ENCODE measurements at places on chromosomes 2 and 18.

- no peak for DNase-seq
These were observed 25.9 kb downstream of the HS6ST1 start for GRCh38 chr2:128292599-128293425.

DNA sequence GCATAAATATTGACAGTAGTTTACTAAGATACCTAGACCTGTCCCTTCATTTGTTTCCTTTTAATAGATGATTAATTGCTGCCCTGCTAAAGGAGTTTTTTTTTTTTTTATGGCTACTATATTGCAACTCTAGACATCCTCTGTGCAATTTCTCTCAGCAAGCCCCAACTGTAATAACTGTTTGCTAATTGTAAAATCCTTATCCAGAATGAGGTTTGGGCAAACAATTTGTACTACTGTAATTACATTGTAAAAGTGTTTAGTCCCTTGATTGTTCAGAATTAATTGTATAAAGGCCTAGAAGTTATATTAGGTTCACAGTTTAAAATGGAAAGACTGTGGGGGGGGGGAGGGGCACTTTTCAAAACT is 3.7 kb upstream of the MEIS1 start:
- DNase-seq: no peak

GRCh38 chr2:49175831-49176230 is 21.5 kb upstream of the FSHR start:
- DNase-seq: no peak

DNA sequence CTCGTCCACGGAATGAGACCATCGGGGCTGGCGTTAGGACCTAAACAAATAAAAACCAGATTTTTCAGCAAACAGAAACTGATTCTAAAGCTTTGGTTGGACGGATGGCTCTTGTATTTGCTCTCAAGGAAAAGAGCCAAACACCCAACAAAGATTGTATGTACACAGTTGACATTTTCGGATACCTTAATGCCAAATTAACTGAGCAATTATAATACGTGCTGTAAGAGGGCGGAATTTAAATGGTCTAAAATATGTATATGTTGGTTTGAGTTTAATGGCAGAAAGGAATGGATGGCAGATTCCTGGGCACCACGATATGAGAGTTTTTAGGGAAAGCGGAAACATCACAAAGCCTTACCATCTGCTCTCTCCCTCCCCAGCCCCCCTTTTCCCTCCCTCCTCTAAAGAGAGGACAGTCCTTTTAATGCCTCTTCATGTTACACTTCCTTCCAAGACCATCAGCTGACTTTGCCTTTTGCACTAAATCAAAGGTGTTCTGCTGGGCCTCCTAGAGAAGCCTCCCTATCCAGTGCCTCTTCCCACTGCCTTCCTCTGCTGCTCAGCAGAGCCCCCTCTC is 33.3 kb downstream of the STAT1 start:
- no peak for DNase-seq

- no peak for DNase-seq
These were observed 31.3 kb downstream of the NPHP1 start for GRCh38 chr2:110173523-110173922.

DNA sequence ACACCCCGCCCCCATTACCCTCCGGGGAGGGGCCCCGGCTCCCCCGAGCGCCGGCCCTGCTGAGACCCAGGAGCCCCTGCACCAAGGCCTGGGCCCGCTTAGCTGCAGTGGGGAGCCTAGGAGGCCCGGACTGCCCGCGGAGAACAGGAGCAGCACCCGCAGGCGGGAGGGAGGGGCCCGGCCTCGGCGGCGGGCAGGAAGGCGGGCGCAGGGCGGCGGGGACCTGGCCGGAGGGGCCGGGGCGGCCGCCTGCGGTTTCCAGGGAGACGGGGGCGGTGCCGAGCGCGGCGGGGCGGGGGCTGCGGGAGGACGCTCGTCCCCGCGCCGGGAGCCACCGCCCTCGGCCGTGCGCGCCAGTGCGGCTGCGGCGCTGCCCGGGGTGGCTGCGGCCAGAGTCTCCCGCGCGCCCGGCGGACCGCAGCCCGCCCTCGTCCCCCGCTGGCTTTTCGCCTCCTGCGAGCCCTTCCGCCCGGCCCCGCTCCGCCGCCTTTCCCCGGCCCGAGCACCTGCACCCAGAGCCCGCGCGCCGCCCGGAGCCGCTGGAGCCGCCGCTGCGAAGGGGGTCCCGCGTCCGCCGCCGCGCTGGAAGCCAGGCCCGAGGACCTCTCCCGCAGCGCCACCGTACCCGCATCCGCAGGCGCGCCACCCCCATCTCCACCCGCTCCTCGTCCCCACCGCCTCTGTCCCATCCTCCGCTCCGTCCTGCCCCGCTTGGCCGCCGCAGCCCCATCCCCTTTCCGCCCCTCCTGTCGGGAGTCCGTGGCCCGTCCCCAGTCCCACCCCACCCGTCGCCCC is 17.2 kb downstream of the GPC1 start:
- DNase-seq: peak; percentile 77

DNA sequence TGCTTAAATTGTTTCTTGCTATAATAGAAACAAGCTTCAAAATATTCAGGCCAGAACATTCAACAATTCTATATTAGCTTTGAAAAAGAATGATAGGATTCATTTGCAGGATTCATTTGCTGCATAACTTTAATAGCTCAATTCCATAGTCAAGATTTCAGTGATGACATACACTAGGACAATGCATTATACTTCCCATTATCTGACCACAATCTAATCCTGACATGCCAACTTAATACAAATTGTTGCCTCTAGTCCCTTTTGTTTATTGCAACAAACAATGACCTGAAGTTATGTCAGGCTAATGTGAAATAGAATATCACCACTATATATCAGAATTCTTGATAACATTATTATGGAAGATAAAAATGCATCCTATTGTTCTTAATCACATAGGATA is 169.4 kb downstream of the DNAH7 start:
- DNase-seq: no peak

- no peak for DNase-seq
These were observed 182.4 kb downstream of the NEDD4L start for GRCh38 chr18:58226429-58226828.

DNA sequence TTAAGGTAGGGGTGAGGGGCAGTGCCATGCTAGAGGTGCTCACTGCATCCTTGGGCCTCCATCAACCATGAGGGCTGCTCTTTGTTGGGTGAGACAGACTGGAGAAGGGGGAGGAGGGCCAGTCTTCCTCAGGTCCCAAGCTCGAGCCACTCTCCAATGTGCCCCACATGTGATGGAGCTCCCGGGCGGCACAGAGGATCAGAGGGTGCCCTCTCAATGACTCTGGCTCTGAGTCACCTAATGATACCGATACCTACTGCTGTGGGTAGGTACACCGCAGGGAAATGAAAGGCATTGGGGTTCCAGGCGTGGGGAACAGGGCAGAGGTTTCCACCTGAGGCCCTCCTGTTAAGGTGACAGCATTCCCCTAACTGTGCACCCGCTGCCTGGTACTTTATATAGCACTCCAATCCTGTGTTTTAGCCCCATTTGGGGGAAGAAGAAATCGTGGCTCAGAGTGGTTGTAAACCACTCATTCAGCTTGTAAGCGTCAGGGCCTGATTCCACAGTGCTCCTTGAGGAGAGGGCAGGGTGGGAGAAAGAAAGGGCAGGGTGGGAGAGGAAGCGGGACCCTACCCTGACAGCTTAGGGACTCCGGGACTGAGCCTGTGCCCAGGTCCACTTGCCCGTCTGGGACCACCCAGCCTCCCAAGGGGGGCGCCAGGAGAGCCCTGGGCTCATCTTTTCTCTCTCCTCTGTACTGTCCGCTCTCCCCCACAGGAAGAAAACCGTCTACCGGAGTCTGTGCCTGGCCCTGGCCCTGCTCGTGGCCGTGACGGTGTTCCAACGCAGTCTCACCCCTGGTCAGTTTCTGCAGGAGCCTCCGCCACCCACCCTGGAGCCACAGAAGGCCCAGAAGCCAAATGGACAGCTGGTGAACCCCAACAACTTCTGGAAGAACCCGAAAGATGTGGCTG is 1.8 kb downstream of the B3GNT7 start:
- DNase-seq: no peak

- no peak for DNase-seq
These were observed 377.7 kb upstream of the MYT1L start for GRCh38 chr2:2708575-2709430.

GRCh38 chr2:230636684-230637271 is 75.9 kb upstream of the CAB39 start:
- no peak for DNase-seq

DNA sequence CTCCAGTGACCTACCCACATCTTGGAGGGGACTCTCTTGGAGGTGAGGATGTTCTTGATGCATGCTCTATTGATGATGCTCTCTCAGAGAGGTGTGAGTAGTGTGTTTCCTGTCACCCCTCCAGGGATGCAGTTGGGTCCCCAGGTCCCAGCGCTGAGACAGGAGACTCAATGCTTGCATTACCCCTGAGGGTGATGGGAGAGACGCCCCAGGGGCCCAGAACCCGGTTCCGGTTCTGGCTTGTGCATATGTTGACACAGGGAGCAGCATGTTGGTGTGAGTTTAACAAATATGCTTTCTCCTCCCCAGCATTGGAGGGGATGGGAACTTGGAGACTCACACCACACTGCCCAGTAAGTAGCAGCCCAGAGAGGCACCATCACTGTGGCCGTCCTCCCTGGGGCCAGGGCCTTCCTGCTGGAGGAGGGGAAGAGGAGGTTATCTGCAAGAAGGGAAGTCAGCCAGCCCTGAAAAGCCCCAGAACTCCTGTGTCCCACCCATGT is 124.5 kb downstream of the PLB1 start:
- no peak for DNase-seq

- no peak for DNase-seq
These were observed 22.0 kb upstream of the PNO1 start for GRCh38 chr2:68135448-68136320.

DNA sequence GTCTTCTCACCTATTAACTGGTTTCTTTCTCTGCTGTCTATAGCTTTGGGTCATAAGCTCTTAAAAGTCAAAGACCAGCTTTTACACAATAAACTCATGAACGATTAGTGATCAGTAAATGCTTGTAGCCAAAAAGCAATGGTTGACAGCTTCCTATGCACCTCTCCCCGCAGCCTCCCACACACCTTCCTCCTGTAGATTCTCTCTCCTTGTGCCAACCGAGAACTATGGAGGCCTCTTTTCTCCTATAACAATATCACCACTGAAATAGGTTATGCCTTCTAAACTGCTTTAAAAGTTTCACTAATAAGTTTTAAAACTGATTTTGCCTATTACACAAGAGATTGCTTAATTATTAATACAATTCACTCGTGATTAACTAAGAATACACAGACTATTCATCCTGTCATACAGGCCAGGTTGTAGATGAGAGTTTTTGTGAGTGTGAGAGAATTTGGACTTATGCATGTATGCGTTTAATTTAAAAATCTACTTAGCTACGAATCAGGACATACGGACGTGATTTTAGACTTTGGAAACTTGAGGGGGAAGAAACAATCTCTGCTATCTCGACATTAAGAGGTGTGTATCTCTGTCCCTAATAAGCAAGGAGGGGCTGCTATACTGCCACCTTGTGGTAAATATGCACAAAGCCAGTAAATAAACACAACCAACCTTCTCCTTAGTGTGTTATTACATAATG is 229.1 kb upstream of the RBBP8 start:
- DNase-seq: peak; percentile 36

- no peak for DNase-seq
These were observed 31.1 kb upstream of the STK39 start for GRCh38 chr2:168278424-168278888.

- no peak for DNase-seq
These were observed 205.9 kb upstream of the STK17B start for GRCh38 chr2:196376984-196377877.

GRCh38 chr2:8249141-8249540 is 432.7 kb upstream of the ID2 start:
- no peak for DNase-seq

- DNase-seq: no peak
These were observed 322.0 kb downstream of the PRKCE start for GRCh38 chr2:45973426-45973825.

- no peak for DNase-seq
These were observed 60.3 kb downstream of the TLK1 start for GRCh38 chr2:171100370-171100769.

DNA sequence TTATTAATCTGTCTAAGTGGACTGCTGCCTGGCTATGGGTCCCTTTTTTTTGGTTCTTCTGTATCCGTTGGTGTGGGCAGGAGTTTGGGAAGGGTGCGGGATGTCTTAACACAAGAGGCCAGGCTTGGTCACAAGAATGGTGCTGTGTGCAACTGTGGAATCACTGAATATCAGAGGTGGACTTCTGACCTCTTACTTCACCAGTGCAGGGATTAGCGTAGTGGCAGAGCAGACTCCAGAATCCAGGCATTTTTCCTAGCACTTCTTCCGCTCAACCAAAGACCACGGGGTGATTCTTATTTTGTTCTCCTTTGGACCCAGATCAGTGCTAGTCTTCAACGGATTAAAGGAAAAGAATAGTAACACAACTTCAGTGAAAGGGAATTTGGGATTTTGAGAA is 254.3 kb upstream of the TNP1 start:
- DNase-seq: no peak

- peak; percentile 79 for DNase-seq
These were observed 51.4 kb upstream of the MRPL33 start for GRCh38 chr2:27720004-27720551.

GRCh38 chr2:128497461-128497860 is 178.8 kb upstream of the HS6ST1 start:
- DNase-seq: no peak

DNA sequence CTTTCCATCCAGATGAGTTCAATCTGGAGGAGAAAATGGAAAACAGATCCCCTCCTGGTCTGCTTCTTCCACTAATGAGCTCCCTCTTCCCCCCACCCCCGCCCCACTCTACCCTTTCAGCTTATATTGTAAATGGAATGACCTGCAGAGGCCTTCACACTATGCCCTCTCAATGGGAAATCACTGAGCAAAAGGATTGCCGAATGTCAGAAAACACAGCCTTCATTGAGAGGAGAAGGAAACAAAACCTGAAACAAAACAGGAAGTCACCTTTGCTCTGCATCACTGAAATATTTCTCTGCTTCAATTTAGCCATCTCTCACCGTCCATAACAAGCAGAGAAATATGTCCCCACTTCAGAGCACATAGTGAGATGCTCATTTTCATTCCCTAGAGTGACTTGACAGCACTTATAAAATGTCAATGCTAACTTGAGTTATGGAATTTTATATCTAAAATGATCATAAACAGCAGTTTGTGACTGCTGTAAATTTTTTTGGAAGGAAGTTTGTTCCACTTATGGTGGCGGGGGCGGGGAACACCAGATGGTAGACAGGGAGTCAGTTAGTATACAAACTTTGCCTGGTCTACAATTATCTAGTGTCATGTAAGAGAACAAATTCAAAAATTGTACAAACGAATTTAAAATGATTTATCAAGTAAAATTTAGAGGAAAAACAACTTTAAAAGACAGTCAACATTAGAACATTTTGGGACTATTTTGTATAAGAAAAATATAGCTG is 1.8 kb upstream of the FRZB start:
- no peak for DNase-seq

DNA sequence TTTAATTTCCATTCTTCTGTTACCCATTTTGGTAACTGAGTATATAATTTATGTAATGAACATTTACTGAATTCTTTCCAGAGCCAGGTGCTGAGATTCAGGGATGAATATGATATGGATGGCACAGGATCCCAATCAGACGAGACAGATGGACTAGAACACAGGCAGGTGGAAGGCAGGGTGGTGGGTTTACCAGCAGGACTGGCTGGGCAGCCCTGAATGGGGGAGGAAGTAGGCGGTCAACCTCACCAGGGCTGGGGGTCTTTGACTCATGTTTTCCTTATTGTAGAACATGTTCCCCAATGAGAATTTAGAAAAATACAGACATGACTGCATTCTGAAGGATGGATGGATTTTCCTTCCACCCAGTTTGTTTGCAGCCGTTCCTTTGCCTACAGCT is 80.3 kb downstream of the CIB4 start:
- DNase-seq: no peak

GRCh38 chr18:36454848-36455458 is 157.4 kb downstream of the FHOD3 start:
- no peak for DNase-seq
